ENCODE measurements at places on chromosomes 1 and 21.

DNA sequence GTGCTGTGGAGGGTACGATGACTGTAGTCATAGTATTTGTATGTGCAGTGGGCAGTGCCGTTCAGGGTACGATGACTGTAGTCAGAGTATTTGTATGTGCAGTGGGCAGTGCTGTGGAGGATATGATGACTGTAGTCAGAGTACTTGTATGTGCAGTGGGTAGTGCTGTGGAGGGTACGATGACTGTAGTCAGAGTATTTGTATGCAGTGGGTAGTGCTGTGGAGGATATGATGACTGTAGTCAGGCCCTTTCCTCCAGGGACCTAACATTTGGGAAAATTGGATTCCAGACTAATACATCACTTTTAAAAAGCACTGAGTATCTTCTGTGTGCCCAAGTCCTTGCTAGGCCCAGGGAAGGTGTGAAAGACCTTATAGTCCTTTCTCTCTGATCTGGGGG, 2.9 kb downstream of the ZNF672 start:
- DNase-seq, result no peak

DNA sequence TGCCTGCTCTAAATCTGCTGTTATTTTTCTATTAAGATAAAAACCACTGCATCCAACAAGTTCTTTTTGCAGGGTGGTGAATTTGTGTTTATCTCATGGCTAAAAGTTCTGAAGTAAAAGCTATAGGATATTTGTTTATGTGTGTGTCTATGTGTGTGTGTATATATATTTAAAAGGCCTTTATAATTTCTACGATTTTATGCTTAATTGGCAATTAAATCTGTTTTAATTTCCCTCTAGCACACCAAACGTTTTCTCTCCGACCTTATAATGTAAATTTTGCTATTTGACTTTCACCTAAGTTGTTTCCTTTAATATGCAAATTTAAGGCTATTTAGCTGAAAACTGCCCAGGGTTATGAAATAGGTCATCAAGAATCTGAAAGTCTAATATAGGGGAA, 19.8 kb upstream of the HPDL start:
- DNase-seq, result no peak

DNA sequence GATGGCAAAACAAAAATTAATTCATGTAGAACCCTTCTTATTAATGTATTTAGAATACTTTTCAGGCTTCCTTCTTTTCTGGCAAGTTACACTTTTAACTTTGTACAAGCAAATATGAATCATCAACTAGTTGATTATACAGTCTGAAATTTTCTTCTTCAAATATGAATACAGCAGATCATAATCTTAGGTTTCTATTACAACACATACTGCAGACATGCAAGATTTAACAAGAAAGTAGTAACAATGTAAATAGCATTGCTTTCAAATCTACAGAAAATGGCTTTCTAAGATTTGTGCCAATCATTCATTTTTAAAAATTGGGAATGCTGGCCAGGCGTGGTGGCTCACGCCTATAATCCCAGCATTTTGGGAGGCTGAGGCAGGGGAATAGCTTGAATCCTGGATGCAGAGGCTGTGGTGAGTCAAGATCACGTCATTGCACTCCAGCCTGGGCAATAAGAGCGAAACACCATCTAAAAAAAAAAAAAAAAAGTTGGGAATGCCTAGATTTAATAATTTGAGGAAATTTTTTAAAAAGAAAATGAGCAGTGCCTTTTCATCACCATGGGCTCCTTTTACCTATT, 68.4 kb upstream of the DPYD start:
- DNase-seq, result no peak

GRCh38 chr1:182589520-182589919, 464 bp upstream of the RNASEL start:
- DNase-seq, result no peak

DNA sequence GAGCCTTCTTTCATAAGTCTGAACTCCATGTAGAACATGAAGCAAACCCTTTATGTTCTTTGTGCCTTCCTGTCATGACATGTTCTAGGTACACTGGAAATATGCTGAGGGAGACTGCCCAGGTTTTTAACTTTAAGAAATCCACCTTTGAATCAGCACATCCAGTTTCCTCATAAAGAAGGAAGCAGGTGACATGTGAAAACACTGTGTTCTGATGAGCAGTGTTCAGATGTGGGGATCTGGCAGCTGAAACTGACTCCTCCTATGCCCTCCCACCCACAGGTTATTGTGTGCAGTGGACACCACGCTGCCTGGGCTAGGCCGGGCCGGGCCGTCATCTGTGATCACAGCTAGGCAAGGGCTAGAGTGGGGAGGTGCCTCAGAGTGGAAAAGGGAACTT, 51.1 kb downstream of the CNN3 start:
- DNase-seq, result no peak

GRCh38 chr1:14220811-14221210, 377.7 kb upstream of the KAZN start:
- DNase-seq, result no peak

DNA sequence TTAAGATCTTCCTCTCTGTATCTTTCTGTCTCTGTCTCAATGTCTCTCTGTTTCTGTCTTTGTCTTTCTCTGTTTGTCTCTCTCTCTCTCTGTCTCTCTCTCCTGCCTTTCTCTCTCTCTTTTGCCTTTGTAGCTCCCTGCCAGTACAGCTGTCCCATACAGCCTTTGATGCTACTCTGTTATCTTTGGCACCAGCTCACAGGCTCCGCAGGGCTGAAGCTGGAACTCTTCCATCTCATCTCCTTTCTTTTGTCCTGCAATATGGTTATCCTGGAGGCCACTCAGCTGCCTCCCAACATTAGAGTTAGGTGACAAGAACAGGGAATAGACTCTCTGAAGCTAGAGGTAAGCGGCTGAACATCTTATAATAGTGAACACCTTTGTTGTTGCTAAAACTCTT, 354.3 kb upstream of the NEGR1 start:
- no peak for DNase-seq

- DNase-seq, result peak; percentile 9
Measured at GRCh38 chr21:31236528-31236927, 107.5 kb downstream of the TIAM1 start.

- DNase-seq, result no peak
Measured at GRCh38 chr1:27011058-27011764, 1.4 kb downstream of the TENT5B start.

DNA sequence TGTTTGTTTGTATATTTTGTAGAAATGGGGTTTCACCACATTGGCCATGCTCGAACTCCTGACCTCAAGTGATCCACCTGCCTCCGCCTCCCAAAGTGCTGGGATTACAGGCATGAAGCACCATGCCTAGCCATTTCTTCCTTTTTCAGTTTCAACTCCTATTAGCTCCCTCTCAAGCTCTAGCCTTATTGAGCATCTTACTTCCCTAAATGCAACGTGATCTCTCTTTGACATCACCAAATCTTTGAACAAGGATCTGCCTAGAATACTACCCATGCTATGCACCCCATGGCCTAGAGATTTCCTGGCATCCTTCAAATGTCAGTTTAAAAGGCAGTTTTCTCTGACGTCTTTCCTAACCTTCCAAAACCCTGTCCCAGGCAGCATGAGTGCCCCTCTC, 91.1 kb upstream of the NR5A2 start:
- no peak for DNase-seq

GRCh38 chr1:243946946-243947345, 96.9 kb upstream of the AKT3 start:
- DNase-seq, result peak; percentile 11

DNA sequence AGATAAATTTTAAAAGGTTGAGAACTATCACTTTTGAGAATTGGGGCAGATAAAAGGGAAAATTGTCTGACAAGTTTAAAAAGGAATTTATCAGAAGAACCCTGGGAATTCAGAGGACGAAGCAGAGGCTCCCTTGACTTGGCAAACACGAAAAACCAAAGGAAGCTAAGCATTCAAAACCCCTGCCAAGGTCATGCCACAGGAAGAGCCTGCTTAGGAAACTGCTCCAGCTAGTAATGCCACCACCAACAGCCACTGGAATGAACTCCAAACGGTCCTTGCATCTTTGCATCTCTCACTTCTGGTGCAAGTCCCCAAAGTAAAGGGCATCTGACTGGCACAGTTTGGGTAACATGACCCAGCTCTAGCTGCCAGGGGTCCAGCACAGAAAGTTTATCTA, 7.2 kb downstream of the GPBP1L1 start:
- no peak for DNase-seq

DNA sequence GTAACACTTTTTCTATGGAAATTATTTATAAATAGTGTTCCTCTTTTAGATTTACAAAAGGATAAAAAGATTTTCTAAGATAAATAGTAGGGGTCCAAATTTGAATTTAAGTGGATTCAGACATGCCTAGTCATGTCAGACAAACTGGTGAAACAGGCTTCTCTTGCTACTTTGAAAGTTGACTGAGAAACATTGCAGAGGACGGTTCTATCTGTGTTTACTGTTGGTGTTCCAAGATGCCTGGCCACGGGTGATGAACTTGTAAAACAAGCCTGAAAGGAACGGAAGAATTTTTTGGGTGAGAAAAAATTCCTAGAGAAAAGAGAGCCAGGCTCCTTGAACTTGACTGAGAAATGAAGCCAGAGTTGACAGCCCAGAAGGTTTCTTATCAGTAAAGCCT, 2.2 kb downstream of the KRTAP19-1 start:
- DNase-seq, result no peak

GRCh38 chr1:182413486-182413885, 13.0 kb upstream of the TEDDM1 start:
- no peak for DNase-seq

DNA sequence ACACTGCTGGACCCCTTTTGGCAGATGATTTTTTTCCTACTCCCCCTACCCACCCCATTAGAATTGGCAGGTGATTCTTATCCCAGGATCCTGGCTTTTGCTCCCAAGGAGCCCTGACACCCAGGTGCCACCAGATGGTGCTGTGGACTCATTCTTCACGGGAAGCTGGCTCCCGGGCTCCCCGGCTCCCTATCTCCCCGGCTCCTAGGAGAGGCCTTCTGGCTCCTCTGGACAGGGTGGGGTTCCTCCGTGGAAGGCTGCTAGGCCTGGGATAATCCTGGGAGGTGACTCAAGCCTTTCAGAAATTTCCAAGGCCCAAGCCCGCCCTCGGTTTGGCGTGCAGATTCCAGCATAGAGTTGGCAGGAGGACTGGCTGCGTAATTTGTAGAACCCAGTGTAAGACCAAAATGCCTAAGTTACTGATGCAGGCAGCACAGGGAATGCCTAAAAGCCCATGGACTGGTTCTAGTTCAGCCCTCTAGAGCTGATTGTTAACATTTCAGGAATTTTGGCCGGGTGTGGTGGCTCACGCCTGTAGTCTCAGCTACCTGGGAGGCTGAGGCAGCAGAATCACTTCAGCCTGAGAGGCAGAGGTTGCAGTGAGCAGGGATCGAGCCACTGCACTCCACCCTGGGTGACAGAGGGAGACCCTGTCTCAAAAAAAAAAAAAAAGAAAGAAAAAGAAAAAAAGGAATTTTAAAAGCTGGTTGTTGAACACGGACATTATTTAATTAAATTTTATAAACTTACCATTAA, 6.8 kb upstream of the BSDC1 start:
- DNase-seq, result peak; percentile 10

GRCh38 chr1:41474490-41475271, 9.8 kb downstream of the EDN2 start:
- no peak for DNase-seq

GRCh38 chr1:85115933-85116332, 67.6 kb upstream of the MCOLN3 start:
- DNase-seq, result no peak

DNA sequence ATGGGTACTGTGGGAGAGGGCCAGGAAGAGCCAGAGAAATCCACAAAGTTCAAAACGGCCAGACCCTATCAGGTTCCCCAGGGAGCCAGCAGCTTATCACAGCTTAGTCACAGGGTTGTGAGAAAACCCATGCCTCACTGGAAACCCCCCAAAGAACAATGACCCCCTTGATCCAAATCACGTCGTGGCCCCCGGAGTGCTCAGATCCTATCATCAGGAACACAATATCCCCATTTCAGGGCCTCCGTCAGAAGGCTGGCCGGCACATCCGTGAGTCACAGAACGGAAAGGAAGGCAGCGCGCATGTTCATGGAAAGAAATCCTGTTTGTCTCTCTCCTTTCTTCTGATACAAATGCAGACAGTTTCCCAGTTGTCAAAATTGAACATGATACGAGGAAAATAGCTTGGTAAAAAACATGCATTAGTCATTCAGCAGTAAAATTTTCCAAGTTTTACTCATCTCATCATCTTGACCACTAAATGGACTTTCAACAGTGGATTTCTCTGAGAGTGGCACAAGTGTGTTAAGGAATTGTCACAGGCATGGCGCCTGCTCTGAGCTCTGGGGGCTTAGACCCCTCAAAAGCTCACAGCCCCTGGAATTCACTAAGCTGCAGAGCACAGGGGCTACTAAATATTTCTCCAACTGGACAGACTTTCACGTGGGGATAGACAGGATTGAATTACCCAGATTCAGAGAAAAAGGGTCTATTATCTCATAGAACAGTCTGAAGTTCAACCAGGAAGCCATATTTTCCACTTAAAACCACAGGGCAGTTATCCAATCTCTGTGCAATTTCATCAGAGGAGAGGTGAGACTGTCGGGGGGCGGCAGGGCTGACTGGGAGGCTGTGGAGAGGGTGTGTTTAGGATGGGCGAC, 124.8 kb downstream of the RIPK4 start:
- DNase-seq, result no peak

GRCh38 chr1:176461576-176461975, 1.4 kb upstream of the PAPPA2 start:
- no peak for DNase-seq

GRCh38 chr1:112297536-112297935, 98.5 kb upstream of the CTTNBP2NL start:
- DNase-seq, result no peak

GRCh38 chr1:164977561-164977960, 379.0 kb downstream of the LMX1A start:
- DNase-seq, result no peak

DNA sequence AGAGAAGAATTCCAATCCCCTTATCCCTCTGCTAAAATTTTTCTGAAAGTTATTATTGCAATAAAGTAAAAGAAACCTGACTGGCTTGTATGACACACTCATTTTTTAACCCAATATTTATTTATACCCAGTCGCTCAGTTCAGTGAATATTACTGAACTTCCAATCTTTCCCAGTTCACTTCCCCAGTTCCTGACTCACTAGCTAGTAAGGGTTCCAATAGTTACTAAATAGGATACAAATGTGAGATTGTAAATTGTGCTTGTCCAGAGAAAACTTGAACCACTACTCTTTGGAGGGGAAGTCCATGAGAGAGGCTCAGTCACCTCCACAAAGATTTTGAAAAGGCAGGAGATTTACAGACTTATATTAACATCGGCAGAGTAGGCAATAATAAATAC, 31.4 kb downstream of the PRDX6 start:
- DNase-seq, result no peak

- DNase-seq, result peak; percentile 44
Measured at GRCh38 chr1:201480231-201481003, 11.4 kb upstream of the PHLDA3 start.

Measured in stimulated activated CD4-positive, alpha-beta T cell treated with anti-CD3 and anti-CD28 coated beads, Interleukin-15, amount 100 ng/mL, for 48 hours (primary cell).